ENCODE measurements at places on chromosomes 1 and 21.

DNA sequence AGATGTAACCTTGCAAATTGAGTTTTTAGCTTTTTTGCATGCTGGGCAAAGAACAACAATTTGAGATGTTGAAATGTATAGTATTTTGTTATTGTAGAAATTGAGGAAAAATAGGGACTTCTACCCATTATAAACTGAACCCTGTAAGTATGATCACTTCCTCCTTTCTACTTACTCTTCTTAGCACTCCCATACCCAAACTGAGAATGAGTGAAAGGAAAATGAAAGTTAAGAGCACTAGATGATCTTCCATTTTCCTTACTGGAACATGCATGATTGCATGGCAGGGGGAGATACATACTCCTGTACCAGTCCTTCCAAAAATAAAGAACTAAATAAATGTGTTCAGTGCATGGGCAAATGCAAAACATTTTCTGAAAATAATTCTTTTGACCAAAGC is 107.4 kb upstream of the KIAA1614 start:
- DNase-seq = no peak

DNA sequence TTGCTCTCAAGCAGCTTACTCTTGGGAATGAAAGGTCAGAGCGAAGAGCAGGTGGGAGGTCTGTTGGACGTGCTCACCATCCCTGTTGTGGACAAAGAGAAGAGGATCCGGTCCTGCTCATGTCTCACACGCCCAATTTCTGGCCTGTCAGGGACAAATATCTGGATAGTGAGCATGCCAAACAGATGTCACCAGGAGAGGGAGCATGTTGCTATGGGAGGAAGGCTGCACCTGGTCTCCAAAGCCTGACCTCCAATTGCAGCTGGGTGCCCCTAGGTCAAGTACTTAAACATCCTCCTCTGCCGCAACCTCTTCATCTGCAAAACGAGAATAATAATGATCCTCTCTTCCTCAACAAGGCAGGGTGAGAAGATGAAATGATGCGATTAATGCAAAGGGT is 53.4 kb downstream of the DMRTA2 start:
- no peak for DNase-seq

GRCh38 chr1:39167632-39168209 is 36.8 kb upstream of the MACF1 start:
- DNase-seq = no peak

DNA sequence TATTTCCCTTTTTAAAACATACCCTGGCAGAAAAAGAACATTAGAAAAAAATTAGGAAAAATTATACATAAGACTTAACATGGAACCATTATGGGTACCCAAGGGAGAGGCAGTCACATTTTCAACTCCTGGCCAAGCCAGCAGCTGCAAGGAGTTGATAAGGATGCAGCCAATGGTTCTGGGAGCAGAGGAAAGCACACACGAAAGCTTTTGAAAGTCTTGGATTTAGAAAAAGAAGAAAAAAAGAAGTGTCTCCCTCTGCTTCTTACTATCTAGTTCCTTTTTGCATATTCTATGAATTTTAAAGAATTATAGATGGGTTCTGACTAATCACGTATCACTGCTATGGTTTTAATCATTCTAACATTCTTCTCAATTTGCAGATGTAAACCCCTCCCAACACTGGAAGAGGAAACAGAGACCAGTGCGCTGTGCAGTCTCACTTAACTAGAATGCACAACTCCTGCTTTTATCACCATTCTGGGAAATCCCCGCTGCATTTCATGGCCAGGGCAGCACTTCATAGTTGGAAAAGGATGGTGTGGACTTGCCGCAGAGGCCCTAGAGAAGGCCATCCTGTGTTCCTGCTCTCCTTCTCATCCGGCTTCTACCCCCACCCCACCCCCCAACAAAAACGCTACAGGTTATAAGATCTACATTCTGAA is 2.7 kb upstream of the CD58 start:
- no peak for DNase-seq

DNA sequence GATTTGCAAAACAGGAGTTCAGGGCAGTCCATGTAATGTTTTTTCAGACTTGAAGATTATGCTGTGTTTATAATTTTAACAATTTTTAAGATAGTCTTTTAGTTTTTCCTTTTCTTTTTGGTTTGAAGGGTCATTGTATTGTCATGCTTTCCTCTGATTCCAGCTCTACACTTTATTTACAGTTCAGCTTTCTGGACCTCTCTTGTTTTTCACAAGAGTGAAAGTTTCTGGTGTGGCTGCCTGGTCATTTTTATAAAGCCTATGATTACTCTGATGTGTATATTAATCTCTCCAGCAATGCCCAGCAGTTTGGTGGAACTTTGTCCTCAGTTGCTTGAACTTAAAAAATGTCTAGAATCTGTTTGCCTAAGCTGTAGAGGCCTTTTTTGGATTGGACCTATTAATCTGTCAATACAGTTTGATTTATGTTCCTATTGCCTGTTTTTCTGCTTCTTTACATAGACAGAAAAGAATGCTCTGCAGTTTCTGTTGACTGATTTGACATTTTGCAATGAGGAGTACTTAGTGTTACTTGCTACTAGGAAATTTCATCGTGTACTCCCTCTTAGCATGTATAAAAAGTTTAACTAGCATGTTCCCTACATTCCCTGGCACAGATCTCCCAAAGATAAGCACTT is 52.2 kb downstream of the XCL2 start:
- DNase-seq = no peak

DNA sequence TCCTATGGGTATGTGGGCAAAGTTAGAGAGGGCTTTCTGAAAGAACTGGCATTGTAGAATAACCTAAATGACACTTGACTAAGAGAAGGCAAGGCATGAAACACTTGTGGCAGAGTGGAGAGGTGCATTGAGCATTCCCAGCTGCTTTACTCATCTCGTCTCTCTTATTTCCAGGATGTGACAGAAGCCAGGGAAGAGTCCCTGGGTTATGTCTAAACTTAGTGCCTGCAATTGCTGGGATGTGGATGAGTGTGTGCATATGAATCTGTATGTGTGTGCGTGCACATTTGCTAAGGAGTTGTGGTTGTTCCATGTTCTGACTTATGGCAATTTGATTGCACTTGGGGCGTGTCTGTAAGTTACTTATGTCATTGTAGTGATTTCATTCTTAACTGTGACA is 1326.5 kb upstream of the B3GALT2 start:
- no peak for DNase-seq

GRCh38 chr21:41045534-41046268 is 122.3 kb upstream of the BACE2 start:
- DNase-seq = peak; percentile 64

GRCh38 chr1:202858331-202858730 is 30.6 kb downstream of the RABIF start:
- DNase-seq = no peak

DNA sequence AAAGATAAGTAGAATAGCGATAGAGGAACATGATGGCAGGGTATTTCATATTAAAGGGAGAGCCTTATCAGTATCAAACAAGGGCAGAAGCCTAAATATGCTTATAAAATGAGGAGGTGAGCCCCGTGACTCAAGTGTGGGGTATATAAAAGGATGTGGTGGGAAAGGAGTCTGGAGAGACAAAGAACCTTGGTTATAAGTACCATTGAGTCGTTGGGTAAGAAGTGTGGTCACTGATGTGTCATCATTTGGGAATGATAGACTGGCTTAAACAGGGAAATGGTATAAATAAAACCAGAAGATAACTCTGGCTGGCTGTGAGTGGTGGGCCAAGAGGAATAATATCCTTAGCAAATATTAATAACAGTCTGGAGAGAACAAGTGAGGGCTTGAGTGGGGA is 10.9 kb upstream of the CD5L start:
- no peak for DNase-seq

GRCh38 chr1:29309621-29310020 is 73.3 kb downstream of the PTPRU start:
- DNase-seq = no peak

DNA sequence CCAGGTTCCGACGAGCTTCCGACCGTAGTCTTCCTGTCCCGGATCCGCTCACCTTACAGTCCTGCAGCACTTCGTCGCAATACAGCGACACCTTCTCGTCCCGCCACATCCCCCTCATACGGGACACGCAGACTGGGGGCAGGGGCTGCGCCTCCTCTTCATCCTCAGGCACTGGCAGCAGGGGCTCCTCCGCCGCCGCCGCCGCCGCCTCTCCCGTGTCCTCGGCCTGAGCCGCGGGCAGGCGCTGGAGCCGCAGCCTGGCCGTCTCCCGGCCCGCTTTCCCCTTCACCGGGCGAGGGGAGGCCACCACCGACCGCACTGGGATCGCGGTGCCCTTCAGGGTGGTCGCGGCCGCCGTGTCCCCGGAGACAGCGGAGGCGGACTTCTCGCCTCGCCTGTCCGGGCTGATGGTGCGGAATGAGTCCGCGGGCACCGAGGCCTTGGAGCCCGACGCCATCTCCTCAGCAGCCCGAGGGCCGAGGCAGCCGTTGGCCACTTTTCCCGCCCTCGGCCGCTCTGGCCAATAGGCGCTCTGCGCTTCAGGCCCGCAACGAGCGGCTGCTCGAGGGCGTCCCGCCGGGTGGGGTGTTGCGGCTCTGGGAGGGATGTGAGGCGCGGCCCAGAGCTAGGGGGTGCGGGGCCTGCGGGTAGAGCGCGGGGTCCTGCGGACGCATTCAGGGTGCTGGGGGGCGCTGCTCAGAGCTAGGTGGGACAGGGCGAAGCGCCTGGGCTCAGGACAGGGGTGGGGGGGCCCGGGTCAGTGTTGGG is at the start of gene SHCBP1L:
TSS of gene SHCBP1L (minus strand) at position 490 of the 768 bp plus-strand sequence. CDS start at position 457, 33 bp downstream.
- DNase-seq = no peak

- no peak for DNase-seq
These were observed 697 bp upstream of the C21orf91 start for GRCh38 chr21:17819877-17820229.

DNA sequence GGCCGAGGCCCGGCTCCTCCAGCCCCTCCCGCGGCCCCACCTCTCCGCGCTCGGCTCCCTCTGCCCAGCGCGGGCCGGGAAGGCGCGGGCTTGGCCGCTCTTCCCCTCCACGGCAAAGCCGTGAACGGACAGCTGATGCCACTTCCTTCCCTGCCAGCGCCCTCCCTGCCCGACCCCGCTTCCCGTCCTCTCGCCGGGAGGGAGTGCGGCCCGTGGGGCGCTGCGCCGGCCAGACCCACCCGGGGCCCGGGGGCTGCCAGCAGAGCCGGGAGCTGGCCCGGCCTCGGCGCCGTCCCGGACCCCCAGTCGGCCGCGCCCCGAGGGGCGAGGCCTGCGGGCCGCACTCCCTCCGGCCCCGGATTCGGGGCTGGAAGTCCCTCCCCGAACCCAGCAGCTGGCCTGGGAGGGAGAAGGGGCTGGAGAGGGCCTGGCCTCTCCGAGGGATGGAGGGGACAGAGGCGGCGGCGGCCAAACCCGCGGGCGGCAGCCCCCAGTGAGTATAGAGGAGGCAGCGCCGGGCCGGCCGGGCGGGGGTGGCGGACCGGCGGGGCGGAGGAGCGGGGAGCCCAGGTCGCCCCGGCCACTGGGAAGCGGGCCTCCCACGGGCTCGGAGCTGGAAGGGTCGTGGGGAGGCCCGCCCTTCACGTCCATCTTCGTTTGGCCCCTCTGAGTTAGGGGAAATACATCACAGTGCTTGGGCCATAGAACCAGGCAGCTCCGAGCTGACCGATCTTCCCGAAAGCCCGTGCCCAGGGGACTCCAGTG is at the start of gene KIAA1614:
TSS of gene KIAA1614 (plus strand) at position 97 of the 765 bp plus-strand sequence. CDS start at position 444, 347 bp downstream.
- DNase-seq = no peak

- DNase-seq = no peak
These were observed 12.7 kb downstream of the TMCO4 start for GRCh38 chr1:19786988-19787423.

DNA sequence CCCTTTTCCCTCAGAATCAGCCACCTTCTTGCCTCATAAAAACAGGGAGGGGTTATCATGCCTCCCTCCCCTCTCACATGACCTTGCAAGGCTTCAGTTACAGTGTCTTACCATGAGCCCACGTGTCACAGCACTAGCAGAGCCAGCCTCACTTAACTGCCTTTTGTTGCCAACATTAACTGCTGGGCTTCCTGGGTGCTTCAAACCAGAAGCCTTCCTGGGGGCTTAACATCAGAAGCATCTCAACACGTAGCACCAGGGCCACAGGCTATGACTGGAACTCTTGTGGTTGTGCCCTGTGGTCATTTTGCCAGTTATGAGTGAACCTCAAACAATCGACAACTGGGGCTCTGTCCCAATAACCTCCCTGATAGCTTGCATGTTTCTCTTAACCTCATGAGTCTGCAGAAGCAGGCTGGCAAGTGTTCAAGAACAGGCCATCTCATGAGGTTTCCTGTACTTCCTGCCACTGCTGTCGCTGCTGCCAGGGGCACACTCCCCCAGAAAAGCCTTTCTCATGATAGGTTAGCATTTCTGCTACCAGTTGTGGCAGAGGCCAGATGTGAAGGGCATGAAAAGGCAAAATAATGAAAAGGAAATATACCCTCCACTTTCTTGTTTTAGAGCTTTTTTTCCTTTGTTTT is 132.2 kb downstream of the GLUL start:
- DNase-seq = no peak

DNA sequence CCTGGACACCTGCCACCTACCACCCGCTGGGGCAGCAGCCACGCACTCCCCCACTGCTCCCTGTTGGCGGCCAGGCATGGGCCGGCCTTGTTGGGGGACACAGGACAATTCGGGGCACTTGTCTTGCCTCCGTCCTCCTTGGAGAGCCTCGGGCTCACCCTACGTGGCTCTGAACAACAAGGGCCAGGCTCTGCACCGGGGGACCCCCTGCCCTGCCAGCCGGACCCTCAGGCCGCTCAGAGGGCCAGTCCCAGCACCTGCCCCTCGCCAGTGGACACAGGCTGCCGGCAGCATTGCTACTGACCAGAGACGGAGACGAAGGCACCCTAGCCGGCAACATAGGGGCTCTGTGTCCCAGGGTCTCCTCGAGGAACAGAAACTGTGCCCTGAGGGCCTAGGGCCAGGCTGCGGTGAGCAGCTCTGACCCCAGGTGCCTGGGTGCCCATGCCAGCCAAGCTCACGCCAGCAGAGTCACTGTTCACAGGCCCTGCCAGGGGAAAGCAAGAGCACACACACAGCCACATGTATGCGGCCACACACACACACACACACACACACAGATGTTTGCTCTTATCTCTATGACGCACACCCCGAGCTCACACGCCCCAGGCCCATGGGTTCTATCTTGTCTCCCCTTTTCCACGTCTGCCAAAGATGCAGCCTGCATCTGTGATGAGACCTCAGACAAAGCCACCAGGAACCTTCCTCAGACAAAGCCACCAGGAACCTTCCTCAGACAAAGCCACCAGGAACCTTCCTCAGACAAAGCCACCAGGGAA is 45.9 kb downstream of the MORN1 start:
- DNase-seq = no peak

GRCh38 chr1:48820491-48820890 is 43.8 kb upstream of the BEND5 start:
- no peak for DNase-seq

GRCh38 chr1:206000641-206001339 is 2.4 kb downstream of the RAB7B start:
- no peak for DNase-seq
